ENCODE measurements at places on chromosomes 16 and 17.

DNA sequence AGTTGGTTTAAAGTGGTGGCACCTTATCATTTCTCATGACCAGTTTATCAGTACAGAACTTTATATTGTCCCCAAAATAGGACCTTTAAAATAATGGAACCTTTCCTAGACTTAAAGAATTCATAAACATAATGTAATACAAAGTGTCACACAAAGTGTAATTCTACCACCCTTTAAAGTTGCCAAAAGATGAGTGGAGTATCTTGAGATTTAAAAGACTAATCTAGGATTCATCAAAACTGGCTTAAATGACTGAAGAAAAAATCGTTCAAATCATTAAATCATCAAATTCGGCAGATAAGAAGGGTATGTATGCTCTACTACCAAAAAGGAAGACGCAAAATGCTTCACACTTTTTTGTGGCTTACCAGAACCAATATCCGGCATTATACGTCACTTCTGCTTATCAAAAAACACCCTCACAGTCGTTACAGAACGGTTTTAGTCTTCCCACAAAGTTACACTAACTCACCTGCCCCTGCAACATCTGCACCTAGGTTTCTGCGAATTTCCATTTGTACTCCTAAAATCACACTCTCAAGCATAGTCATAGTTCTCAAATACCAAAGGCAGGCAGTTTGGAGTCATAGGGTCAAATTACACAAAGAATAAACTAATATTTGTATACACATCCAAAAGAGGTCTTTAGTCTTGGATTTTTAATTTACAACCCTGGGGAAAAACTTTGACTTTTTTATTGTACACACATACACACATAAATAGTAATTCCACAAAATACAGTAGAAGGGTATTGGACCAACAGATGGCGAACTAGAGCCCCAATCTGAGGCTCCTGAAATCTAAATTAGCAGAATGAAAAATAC lies 1.4 kb upstream of the KANSL1 start:
- peak; percentile 72 for DNase-seq

- DNase-seq: no peak
Measured at GRCh38 chr17:69363488-69364210, 36.7 kb upstream of the ABCA5 start.

DNA sequence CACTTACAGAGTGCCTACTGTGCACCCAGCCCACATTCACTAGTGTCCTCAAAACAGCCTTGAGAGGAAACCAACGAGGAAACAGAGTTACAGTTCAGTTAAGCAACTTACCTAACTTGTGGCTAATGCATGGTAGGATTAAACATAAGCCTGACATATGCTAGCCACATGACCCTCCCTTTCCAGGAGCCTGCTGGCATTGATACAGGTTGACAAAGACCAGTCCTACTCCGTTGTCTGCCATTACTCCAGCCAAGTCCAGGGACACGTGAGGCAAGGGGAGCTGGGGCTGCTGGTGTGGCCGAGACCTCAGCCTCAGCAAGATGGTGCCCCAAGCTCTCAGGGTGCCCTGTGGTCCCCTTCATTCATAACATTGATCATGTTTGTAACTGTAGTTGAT lies 37.9 kb downstream of the SNX20 start:
- no peak for DNase-seq

DNA sequence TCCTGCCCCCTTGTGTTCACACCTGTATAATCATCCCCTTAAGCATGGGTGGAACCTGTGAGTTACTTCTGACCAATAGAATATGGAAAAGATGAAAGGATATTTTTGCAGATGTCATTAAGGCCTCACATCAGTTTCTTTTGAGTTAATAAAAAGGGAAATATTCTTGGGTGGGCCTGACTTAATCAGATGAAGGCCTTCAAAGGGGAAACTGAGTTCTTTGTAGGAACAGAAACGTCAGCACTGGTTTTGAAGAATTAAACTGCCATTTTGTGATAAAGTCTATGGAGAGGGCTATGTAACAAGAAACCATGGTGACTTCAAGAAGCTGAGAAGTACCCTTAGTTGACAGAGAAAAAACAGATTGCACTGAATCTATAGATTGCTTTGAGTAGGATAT lies 168.7 kb upstream of the CNTNAP4 start:
- no peak for DNase-seq

GRCh38 chr17:80566054-80566400 lies 21.4 kb downstream of the RPTOR start:
- DNase-seq: no peak

DNA sequence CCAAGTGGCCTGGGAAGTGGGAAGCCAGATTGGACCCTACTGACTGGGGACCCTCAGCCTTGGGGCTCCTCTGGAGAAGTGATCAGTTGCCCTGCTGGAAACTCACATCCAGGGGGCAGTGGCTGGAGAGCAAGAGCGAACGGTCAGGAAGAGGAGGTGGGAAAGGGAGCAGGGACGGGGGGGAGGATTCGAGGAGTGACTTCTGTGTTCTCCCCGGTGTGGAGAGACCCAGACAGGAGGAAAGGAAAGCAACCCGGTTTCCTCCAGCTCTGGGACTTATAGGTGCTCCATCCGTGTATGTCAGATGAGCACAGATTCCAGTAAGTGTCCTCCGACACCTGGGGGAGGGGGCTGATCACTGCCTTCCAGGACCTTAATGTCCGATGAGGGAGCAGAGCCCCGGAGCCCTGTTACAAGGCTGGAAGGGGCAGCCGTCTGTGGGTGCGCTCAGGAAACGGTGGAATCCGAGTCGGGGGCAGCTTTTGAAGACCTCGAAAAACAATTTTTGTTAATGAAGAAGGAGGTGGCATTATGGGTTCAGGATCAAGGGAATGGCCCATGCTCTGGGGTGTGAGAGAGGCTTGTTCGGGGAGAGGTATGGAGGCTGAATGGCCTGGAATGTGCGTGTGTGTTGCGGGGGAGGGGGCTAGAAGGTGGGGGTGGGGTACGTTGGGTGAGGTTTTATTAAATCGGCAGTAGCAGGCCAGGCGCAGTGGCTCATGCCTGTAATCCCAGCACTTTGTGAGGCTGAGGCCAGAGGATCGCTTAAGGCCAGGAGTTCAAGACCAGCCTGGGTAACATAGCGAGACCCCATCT lies 34.8 kb upstream of the NDRG4 start:
- DNase-seq: no peak

- no peak for DNase-seq
Measured at GRCh38 chr17:82583720-82584234, 64.2 kb downstream of the FOXK2 start.

DNA sequence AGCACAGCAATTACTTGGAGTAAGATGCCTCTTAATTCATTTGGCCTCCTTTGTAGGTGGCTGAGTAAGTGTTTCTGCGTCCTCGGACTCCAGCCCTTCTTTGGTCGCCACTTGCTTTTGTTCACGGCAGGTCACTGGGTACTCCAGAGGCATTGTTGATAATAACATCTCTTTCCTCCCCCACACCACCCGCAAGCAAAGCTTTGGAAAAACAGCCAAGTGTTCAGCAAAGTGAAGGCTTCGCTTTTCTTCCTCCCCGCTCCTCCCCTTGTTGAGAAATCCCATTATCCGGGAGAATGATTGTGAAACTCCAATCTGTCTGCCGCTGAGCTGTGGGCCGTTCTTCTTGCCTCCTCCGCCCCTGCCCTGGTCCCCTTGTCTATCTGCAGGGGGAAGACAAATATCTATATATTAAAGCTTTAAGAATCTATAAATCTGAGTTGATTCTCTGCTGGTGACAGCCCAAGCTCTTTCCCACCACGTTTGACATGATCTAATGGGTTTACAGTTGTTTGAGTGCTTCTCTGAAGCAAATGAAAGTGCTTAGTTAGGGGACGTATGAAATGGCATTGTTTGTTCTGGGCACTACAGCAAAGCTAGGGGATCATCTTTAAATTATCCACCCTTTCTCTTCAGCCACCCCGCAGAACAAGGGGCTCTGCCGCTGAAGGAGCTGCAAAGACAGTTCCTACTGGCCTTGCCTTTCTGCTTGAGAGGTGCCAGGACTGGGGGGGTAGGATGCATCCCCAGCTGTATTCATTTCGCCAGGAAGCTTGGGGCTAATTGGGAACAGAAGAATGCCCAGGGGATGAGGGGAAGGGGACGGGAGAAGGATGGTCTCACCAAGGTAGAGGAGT lies 167.1 kb downstream of the CCDC182 start:
- DNase-seq: peak; percentile 52

DNA sequence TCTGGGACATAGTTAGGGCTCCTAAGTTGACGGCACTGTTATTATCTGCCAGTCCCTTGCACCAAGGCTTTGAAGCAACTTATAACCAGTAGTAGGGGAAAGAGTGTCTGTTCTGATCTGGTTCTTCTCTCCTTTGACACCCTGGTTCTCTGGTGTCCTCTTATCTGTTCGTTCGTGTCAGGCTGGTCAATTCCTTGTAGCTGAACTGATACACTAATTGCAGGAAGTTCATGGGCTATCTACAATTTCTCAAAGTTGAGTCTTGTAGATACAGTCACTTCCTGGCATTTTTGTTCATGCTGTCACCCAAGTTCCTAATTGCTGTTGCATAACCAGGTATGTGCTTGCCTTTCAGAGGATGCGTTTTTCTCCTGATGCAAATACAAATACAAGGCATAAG lies 17.3 kb upstream of the MYO1D start:
- no peak for DNase-seq

- peak; percentile 31 for DNase-seq
Measured at GRCh38 chr16:57091200-57091974, 996 bp upstream of the CPNE2 start.
